ENCODE measurements at places on chromosomes 11 and 22.

GRCh38 chr11:45961751-45962240 is 39.3 kb downstream of the LARGE2 start:
- no peak for DNase-seq

DNA sequence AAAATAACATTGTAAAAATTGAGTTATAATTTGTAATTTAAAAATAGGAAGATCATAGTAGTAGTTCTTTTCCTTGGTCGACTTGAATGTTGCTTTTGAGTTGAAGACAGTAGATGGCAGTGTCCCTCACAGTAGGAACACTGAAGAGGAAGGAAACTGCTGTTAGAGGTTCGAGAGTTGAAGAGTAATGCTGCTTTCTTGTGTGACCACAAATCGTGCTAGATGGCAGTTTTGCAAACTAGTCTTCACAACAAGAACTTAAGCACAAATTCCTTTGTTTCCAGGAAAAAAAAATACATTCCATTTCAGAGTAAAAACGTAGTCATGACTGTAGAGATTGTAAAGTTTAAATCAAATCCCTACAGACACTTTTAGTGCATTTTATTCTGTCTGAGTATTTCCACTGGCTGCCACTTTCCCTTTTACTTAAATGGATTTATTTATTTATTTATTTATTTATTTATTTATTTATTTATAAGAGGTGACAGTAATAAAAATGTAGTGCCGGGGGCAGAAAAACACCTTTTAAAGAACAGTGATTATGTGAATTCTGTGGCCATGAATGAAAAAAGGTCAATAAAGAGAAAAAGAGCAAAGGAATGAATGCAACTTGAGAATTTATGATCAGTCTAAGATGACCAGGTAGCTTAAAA is 54.6 kb downstream of the SPECC1L start:
- DNase-seq: no peak

GRCh38 chr22:28992565-28993356 is 68.9 kb downstream of the C22orf31 start:
- DNase-seq: no peak

GRCh38 chr11:12001186-12001585 is 7.2 kb downstream of the DKK3 start:
- no peak for DNase-seq

DNA sequence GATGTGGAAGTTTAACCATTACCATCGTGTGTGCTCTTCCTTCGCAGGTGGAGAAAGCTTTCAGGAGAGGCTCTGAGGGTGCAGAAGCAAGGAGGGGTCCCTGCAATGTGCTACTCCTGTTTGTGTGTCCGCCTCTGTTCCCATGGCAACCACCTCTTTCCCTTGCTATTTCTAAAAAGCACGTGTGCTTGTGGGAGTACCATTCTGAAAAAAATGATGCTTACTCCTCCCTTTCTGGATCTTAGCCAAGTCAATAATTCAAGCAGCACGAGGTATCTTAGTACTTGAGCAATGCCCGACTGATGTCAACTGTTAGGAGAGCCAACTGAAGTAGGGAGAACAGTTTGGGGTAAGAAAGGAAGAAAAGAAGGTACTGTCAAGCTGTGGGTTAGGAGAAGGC is 628.7 kb downstream of the NTM start:
- DNase-seq: no peak

DNA sequence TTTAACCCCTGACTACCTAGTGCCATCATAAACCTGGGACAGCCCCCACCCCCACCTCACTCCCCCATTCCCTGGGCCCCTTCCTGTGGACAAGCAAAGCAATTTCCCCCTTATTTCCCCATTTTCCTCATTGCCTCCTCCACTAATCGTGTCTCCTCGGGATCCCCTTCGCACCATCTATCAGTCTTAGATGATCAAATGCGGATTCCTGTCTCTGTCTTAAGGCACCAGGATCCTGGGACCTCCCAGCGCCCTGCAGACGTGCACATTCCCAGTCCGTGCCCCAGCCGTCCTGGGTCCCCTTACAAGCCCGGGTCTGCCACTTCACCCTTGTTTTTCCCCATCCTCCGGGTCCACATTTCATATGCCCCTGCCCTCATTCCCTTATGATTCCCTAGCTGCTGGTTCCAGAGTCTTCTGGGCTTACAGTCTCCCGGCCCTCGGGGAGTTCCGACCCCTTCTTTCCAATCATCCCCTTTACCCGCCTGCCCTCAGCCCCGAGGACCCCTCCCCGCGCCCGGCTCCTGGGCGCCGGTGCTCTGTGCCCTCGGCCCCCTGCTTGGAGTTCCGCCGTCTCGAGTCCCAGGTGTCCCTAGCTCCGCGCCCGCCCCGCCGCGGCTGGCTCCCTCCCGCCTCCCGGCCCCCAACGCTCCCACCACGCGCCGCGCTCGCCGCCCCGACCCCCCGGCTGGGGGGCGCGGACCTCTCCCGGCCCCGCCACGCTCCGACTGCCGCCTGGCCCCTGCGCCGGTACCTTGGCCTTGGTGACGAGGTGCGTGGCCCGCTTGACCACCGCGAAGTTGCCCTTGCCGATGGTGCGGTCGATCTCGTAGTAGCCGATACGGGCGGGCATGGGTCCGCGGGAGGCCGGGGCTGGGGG is 599 bp downstream of the SIK3 start:
- DNase-seq: peak; percentile 49

DNA sequence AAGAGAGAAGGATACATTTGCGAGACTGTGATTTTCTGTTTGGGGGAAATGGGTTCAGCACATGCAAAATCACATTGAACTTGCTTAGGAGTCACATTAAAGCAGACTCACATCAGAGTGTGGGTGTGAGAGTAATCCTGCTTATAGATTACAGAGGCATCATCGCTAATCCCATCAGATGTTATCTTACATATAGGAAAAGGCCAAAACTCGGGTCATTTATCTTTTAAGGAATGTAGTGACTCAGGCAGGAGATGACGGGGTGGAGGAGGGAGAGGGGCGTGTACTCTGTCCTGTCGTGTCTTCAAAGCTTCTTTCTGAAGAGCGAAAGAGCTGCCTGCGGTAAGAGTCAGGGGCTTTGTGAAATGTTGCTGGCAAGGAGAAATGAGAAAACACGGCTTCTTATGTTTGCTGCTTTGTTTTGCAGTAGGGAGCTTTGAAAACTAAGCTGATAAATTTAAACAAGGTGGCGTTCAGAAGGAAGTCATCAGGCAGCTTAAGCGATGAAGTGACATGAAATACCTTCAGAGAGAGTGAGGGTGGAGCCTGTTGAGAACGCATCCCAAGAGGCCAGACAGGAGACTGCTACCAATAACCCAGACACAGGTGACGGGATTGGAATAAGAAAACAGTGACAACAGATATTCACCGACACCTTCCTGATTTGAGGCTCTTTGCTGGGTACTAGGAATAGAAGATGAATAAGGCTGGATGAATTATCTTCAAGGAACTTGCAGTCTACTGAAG is 2.2 kb upstream of the C11orf16 start:
- DNase-seq: no peak

DNA sequence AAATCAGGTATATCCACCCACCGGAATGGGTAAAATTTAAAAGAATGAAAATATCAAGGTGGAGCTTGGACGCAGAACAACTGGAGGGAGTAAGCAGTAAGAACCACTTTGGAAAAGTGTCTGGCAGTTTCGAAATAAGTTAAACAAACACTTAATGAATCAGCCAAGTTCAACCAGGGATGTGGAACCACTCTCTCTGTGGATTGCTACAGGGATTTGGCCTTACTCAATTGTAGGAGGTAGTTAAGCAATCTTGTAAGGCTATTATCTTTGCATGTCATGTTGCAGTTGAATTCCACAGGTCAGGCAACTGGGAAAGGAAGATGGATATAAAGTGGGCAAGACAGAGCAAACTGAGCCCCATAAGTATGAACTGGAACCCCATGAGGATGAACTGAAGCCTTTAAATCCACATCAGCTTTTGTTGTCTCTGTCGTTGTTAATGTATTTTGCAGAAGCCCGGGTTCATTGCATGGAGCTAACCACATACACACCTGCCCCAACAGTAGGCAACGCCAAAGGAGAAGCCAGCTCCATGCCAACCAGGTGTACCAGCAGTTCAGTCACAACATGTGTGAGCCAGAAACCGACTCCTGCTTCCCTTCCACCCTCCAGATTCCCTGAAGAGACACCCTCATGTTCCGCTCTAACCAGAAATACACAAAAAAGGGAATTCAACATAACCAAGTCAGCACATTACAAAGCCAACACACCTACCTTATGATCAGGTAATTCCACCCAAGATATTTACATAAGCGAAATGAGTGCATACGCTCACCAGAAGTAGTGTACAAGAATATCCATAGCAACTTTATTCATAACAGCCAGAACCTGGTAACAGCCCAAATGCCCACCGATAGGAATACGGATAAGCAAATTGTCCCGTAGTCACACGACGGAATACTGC is 8.0 kb upstream of the SLC43A3 start:
- DNase-seq: no peak

- DNase-seq: peak; percentile 48
Measured at GRCh38 chr11:111913031-111913861, 712 bp downstream of the HSPB2 start.

- DNase-seq: no peak
Measured at GRCh38 chr11:12414611-12415010, 37.2 kb downstream of the PARVA start.

DNA sequence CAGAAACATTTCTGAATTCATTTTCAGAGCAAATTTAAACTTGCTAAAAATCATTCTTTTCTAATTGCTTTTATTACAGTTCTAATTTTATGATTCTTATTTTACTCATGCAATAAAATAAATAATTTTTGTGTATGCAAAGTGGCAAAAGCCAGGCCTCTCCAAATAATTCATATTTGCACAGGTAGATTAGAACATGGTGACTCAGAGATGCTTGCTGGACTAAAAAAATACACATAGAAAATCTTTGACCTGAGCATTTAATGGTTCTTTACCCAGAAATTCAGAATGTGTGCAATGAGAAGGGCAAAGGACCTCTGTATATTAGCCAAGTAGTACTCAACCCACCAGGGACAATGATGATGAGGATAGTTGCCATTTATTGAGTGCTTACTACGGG is 15.3 kb downstream of the MAP6 start:
- no peak for DNase-seq

GRCh38 chr11:86497310-86497709 is 122.6 kb downstream of the CCDC81 start:
- no peak for DNase-seq

GRCh38 chr11:108984523-108984922 is 319.7 kb downstream of the DDX10 start:
- DNase-seq: no peak

DNA sequence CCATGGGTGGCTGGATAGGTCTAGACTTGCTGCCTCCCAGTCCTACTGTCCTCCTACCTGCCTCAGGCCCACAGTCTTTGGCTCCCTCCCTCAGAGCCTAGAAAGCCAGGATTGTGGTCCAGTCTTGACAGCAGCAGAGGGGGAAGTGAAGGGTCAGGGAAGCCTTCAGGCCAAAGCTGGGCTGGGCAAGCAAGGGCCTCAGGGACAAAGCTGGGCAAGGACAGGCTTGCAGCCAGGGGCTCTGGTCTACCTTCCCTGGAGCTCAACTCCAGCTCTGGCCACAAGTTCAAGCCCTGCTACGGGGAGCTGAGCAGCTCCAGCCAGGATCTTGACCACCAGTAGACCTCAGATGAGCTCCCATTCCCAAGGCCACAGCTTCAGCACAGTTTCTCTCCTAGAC is 14.9 kb downstream of the LMO1 start:
- peak; percentile 0 for DNase-seq

DNA sequence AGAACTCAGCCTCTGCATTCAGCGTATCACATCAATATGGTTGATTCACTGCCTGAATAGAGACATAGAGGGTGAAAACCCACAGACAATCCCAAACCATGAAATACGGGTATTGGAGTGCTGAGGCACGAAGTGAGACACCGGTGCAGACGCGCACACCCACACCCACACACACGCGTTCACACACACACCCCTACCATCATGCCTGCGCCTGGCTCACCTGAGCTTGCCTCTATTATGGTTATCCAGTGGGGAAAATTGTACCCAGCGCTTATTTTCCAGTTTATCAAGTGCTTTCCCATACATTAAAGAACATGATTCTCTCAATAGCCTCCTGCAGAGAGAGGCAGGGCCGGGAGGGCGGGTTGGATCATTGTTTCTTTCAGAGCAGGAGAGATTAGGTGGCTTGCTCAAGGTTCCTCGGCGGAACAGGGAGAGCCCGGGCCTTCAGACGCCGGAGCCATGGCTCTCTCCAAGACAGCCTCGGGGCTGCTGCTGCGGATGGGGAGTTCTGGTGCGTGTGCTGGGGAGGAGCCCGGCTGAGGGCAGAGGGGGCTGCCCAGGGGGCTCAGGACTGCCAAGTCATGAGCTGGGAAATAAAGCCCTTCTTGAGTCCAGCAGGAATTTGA is 78.9 kb upstream of the THY1 start:
- no peak for DNase-seq

DNA sequence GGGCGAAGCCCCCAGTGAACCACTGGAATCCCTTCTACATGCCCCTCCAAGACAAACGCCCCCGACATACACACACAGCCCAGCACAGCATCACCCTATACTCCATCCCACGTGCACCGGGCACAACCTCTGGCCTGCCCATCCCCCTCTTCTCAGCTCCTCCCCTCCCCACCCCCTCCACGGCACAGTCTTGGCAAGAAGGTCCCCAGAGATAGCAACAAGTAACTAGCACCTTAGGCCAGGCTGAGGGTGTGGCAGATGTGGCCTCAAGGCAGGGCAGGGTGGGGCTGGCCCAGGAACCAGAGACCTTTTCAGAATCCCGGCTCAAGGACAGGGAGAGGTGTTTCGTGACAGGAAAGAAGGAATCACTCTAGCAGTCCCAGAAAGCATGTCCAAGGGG is 54.3 kb downstream of the CYTH4 start:
- no peak for DNase-seq

- no peak for DNase-seq
Measured at GRCh38 chr11:6402061-6402470, 11.8 kb downstream of the SMPD1 start.

DNA sequence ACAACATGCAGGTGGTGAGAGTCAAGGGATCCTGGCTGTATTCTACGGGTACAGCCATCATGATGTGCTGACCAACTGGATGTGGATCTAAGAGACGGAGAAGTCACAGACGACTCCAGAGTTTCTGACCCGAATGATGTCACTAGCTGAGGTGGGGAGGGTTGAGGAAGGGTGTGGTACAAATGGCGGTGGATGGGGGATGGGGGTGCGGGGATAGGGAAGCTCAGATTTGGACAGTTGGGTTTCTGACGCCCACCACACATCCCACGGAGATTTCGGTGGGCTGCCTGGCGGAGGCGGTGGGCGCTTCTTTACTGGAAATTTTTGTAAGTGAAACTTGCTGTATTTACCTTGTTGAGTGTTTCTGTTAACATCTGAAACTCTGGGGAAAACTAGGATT is 126.7 kb downstream of the OSBP2 start:
- DNase-seq: no peak

DNA sequence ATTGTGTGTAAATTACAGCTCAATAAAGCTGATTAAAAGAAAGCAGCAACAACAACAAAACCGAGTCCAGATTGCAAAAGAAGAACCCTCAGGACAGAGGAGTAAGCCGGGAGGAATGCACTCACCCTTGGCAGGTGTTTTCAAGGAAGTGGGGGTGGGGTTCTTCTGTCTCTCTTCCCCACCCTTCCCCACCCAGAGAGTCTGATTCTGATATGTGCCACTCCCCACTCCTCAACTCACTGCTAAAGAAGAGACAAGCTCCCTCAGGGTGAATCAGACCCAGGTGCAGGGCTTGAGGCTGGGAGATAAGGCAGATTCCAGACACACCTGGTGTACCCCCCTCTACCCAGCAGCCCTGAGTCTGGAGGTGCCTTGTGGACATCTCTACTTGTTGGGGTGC is 38.4 kb upstream of the PHF21A start:
- DNase-seq: no peak

- peak; percentile 90 for DNase-seq
Measured at GRCh38 chr22:36977947-36978660, 41.1 kb downstream of the TST start.

Measured in ovary (tissue), 10 donors.